ENCODE measurements at places on chromosomes 13 and 19. TPM values are rescaled to one million over a fixed set of nuclear protein-coding genes. Genes with fewer than 3 reads are reported as not detected.

DNA sequence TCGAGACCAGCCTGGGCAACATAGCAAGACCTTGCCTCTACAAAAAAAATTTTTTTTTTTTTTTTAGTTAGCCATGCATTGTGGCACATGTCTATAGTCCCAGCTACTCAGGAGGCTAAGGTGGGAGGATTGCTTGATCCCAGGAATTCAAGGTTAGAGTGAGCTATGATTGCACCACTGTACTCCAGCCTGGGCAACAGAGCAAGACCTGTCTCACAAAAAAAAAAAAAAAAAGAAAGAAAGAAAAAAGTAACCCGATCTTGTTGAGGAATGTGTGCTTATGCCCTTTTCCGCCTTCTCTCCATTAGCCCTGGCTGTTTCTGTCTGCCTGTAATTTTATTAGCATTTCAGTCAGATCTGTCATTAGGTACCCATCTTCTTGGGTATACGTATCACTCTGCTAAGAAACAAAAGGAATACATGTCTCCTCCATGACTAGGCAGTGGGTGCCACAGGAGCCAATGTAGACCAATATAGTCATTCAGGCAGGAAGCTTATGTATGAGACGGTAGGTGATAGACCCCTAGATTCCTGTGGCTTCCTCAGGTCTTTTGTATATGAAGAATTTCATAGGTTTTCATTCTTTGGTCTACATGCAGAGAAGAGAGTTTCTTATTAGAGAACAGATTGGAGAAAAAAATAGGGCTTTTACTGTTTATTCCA, 59.6 kb upstream of the NPAS1 start:
- no peak for DNase-seq

DNA sequence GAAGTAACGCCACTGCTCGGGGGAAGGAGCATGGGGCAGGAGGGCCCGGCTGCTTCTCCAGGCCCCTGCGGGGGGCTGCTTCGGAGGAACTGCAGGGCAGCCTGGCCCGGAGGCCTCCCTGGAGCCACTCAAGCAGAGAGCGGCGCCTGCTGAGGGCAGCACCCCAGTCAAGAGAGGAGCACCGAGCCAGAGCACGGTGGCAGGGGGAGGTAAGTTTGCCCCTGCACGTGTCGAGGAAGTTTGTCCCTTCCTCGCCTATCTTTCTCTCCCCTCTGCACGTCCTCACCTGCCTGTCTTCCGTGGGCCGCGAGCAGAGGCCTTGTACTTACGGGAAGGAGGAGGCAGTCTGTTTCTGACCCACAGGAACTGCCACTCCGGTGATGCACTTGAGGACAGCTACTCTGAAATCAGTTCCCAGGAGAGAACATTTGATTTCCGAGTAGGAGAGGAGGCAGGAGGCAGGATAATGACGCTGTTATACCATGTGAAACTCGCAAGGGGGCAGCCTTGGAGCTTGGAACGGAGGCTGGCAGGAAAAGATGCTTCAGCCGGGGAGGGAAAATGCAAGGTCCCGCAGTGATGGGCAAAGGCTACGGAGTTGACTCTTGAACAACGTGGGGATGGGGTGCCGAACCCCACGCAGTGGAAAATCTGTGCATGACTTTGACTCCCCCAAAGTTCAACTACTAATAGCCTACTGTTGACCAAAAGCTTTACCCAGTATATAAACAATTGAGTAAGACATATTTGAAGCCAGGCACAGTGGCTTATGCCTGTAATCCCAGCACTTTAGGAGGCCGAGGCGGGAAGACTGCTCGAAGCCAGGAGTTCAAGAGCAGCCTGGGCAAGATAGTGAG, 5.0 kb downstream of the FFAR1 start:
- DNase-seq, result peak; percentile 69

DNA sequence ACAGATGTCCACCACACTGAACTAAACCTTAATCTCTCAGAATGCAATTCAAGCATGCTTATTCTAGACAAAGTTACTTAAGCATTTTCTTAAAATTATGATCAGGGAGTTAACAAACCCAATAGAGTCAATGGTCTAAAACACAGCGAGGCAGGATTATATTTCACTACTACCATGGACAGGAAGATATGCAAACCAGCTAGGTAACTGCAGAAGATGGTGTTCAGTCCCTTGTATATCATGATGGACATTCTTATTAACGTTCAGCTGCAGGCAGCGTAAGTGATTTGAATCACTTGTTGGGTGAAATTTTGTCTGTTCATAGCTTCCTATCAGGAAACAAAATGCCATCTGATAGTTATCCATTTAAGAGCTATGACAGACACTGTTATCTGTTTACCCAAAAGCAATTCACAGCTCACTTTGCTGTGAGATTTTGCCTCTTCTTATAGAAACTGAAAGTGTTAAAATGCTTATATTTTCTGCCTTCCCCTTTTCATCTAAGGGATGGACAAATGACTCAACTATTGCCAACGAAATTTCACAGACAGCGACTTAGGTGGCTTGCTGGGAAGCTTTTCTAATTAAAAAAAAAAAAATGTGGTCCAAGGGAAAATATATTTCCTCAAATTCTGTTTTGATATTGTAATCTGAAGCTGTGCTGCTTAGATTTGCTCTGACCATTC, 591.9 kb downstream of the DACH1 start:
- DNase-seq, result no peak

DNA sequence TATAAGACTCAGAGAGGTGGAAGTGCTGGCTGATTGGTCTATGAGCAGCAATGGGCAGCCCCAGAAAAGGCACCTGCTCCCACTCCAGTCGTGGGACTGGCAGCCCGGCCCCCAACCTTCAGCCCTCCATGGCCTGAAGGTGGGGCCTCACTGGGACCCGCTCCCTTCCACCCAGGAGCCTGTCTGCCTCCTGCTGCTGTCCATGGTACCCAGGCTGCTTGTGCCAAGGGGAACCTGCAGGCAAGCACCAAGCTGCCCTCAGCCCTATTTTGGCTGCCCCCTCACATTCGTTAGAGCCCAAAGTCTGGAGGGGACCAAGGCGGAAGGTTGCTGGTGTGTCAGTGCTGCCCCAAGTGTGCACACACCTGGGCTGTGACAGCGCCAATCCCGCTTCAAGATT, 2304.9 kb downstream of the PCDH9 start:
- DNase-seq, result no peak

Gene KLK5
- not detected for total RNA-seq

All from body of pancreas (tissue), 4 donors.